Fibroblast of the conjunctiva (primary cell): ENCODE measurements at places on chromosomes 4 and X.
A peak's percentile ranks its signal among the peaks of the same experiment; 100 is the strongest.

GRCh38 chr4:84799318-84799717 lies 167.2 kb downstream of the WDFY3 start:
- DNase-seq: no peak

- no peak for DNase-seq
These were observed 247.1 kb upstream of the PITX2 start for GRCh38 chr4:110869862-110870572.

- no peak for DNase-seq
These were observed 22.4 kb upstream of the MAGEA8 start for GRCh38 chrX:149858592-149858991.

DNA sequence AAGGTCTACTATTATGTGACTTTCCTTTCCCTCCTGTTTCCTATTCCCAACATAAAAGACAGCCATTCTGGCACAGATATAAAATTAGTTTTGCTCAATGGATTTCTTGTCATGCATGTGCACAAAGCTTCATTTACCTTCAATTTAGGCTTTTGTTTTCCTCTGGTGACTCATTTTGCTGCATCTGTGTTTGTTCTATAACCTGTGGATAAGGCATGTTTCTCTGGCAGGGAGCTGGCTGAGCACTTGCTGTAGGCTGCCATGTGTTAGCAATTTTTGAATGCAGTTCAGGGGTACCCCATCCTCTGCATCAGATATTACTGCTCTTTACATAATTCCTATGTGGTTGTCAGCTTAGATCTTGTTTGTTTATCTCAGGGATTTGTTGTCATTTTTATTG lies 202.8 kb upstream of the GRID2 start:
- DNase-seq: no peak

GRCh38 chr4:96354036-96354712 lies 514.3 kb downstream of the PDHA2 start:
- DNase-seq: no peak

DNA sequence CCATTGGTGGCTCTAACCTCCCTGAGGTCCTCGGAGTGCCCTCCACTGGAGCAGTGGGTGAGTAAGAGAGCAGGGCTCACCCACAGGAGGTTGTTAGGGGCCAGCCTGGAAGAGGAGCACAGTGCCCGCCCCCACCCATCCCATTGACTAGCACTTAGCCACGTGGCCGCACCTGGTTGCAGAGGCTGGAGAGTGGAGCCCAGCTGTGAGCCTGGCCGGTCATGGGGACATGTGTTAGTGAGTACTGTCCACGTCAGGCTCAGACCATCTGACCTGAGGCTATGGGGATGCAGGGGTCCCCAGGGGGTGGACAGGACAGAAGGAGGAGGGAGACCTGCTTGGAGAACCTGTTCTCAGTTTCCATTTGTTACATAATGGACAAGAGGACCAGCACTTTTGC lies 1.4 kb upstream of the MAN2B2 start:
- DNase-seq: no peak

DNA sequence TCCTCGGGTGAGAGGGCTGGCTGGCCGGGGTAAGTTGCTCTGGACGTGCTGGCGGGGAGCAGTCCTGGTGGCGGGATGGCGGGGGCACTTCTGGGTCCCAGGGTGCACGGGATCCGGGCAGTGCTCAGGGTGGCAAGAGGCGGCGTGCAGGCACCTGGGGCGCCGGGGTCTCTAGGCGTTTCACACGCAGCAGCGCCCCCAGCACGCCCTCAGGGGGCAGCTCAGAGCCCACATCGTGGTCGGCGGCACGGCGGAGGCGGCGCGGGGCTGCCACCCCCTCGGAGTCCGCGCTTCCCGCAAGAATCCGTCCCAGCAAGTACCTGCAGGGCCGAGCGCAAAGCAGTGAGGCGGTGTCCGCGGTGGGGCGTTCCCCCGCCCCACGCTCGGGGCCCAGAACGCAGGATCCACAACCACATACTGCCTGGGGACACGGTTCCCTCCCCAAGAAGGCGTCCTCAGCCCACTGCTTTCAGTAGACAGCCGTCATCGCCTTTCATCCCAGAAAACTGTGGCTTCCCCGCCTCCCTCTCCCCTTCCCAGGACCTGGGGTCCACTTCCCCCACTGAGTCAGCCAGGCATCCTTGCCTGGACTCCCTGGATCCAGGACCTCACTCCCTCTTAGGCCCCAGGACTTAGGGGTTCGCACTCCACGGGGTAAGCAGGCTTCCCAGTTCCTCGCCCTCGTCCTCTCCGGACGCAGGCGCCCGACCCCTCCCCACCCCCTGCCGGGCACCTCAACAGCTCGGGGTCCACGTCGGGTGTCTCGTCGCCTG lies 4.1 kb downstream of the PCSK1N start:
- DNase-seq: no peak

DNA sequence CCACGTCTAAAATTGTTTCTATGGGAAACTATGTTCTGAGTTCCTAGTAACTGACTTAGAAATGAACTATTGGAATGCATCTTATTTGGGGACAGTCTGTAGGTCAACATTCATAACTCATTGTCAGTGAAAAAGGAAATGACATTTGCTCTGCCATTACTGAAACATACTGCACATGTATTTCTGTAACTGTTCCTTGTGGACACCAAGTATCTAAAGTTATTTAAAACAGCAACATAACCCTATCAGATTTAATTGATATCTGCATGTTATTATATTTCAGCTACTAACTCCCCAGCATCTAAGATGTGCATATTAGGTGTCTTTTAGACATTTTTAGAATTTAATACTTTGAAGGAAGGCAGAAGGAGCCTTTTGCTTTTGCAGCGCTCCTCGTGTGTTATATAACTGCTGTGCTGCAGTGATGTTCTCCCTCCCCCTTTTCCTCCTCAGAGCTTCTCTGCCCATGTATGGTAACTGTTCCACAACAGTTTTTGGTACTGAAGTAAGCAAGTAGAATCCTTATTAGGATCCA lies 37.2 kb upstream of the TMEM131L start:
- DNase-seq: no peak

DNA sequence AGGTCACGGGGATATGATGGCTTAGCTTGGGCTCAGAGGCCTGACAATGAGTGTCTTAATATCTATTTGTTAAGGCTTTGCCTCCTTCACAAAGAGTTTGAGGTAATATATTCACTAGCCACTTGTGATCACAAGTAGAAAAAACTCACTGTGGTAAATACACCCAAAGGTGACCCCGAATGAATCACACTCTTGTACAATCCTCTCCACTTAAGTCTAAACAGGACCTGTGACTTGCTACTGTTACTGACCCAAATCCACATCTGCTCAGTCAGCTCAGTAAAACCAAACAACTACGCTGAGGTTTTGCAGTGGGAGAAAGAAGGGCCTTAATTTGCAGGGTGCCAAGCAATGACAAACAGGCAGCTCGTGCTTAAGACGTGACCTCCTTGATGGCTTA lies 223.8 kb upstream of the MAGEC2 start:
- no peak for DNase-seq

- DNase-seq: no peak
These were observed 60.7 kb downstream of the TET2 start for GRCh38 chr4:105207386-105207785.

DNA sequence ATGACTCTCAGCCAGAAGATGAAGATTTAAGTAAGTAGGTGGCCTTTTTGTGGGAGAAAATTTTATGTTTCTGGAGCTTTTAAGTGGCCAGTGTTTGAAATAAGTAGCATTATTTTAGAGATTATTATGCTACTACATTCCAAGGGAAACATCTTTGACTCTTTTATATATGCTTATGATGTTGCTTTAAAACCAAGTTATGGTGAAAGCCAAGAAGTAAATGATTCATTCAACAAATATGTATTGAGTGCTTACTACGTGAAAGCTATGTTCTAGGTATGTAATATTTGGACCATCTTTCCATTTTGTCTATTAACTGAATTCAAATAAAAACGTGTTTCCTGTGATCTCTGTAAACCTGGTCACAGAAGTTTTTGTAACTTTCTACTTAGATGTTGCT lies 58.3 kb downstream of the ZFX start:
- DNase-seq: no peak

DNA sequence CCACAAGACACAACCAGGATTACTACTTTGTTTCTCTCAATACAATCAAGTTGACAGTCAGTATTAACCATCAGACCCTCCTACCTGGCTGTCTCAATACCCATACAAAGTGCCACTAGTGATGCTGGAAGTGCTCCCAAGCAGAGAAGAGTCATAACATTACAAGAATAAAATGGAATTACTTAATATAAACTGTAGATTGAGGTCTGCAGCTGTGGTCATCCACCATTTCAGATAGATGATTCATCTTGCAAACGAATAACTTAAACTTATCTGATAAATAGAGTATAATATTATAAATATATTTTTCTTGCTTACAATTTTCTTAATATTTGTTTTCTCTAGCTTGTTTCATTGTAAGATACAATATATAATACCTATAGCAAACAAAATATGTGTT lies 1034.2 kb upstream of the PCDH10 start:
- DNase-seq: no peak

- no peak for DNase-seq
These were observed 142.7 kb upstream of the NLGN4X start for GRCh38 chrX:6371353-6371752.

GRCh38 chr4:107432451-107432850 lies 287.6 kb downstream of the PAPSS1 start:
- DNase-seq: no peak

- DNase-seq: no peak
These were observed 72.1 kb downstream of the MAGEC1 start for GRCh38 chrX:141975839-141976238.

- peak; percentile 89 for DNase-seq
These were observed 12.1 kb downstream of the HTRA3 start for GRCh38 chr4:8281519-8282133.

DNA sequence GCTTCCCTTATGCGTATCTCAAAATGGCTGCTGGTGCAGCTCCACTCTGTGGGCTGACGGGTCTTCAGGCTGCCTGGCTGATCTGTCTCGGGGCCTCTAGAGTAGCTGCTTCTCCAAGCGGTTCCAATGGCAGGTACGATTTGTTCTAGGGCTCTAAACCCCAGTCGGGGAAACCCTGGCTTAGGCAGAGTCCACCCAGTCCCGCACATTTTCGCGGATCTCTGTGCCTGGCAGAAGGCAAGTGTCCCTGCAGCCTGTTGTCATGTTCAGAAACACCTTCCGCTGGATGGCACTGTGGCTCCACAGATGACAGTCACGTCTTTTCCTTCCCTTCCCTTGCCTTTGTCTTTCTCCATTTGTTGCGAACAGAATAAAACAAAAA lies 54.4 kb downstream of the NBDY start:
- peak; percentile 65 for DNase-seq

- no peak for DNase-seq
These were observed 10.0 kb upstream of the OPHN1 start for GRCh38 chrX:68443155-68443868.

GRCh38 chr4:115664285-115664684 lies 550.9 kb upstream of the NDST4 start:
- DNase-seq: no peak

- no peak for DNase-seq
These were observed 41.5 kb downstream of the HHIP start for GRCh38 chr4:144687466-144687865.

- no peak for DNase-seq
These were observed 32.2 kb upstream of the PSAPL1 start for GRCh38 chr4:7466904-7467303.

- peak; percentile 17 for DNase-seq
These were observed 733 bp downstream of the FRYL start for GRCh38 chr4:48779095-48779997.

GRCh38 chrX:113726898-113727297 lies 857.0 kb upstream of the HTR2C start:
- no peak for DNase-seq

DNA sequence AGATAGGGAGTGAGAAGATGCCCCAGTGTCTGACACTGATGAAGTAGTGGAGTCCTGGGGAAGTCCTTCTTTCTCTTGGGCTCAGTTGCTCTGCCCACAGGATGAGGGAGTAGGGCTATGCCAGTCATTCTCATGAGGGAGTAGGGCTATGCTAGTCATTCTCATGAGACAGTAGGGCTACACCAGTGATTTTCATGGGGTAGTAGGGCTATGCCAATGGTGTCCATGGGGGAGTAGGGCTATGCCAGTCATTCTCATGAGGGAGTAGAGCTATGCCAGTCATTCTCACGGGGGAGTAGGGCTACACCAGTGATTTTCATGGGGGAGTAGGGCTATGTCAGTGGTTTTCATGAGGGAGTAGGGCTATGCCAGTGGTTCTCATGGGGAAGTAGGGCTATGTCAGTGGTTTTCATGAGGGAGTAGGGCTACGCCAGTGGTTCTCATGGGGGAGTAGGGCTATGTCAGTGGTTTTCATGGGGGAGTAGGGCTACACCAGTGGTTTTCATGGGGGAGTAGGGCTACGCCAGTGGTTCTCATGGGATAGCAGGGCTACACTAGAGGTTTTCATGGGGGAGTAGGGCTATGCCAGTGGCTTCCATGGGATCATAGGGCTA lies 43.3 kb upstream of the SOD3 start:
- DNase-seq: no peak

GRCh38 chrX:153739754-153740486 lies 15.3 kb downstream of the ABCD1 start:
- no peak for DNase-seq

DNA sequence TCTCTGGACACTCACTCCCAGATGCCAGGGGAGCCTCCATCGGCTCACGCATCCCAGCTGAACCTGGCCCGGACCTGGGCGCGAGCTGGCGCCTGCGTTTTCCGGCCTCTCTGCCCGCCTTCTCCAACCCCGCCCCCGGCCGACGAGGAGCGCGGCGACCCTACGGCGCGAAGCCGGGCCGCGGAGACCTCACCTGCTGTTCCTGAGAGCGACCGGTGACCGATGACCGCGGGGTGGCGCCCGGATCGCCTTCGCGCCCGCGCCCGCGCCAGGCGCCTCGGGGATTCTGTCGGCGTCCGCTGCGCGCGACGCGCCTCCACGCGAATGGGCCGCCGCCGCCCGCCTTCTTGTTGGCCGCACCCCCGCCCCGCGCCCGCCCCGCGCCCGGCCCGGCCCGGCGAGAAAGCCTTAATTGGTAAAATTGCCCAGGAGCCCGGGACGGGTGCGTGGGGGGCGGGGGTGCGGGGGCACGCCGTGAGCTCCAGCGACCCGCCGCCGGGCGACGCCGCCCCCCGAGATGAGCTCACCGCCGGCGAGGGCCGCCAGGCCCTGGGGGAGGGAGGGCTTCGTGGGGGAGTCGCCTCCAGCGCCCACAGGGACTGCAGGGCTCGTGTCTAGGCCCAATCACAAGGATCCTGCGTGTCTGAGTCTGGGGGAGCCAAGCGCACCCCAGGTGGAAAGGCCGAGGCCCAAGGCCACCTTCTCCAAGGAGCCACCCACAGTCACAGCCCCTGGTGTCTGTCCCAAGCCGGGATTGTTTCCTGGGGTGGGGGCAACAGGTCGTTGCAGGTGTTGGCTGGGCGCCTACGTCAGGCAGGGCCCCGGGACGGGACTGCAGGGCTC lies at the start of gene FLNA:
TSS of gene FLNA (minus strand) at position 322 of the 843 bp plus-strand sequence. CDS start 3,389 bp downstream, outside the sequence.
- no peak for DNase-seq
